ENCODE measurements at places on chromosomes 1 and 21. TPM values are rescaled to one million over a fixed set of nuclear protein-coding genes. Genes with fewer than 3 reads are reported as not detected.

PIK3R3 gene
- 27.0 TPM for total RNA-seq

IQGAP3 gene
- 10.5 TPM for total RNA-seq

MCOLN3 gene
- 3.2 TPM for total RNA-seq

FCAMR gene
- not detected for total RNA-seq

SRGAP2B gene
- total RNA-seq, result 8.9 TPM

RXRG gene
- total RNA-seq, result not detected

COL6A2 gene
- 0.58 TPM for total RNA-seq

OR2L8 gene
- total RNA-seq, result not detected

NEGR1 gene
- total RNA-seq, result not detected

PRAMEF12 gene
- not detected for total RNA-seq

BMP8B gene
- total RNA-seq, result 1.2 TPM

SCAF4 gene
- 49.3 TPM for total RNA-seq

CCDC28B gene
- 89.7 TPM for total RNA-seq

SLC45A1 gene
- total RNA-seq, result 0.29 TPM

RGSL1 gene
- total RNA-seq, result not detected

S100PBP gene
- total RNA-seq, result 56.5 TPM

SCP2 gene
- 79.7 TPM for total RNA-seq

ZZZ3 gene
- 32.8 TPM for total RNA-seq

FLG gene
- total RNA-seq, result not detected

RHOU gene
- 0.08 TPM for total RNA-seq

CD1D gene
- total RNA-seq, result 0.72 TPM

NUP210L gene
- not detected for total RNA-seq

NCAM2 gene
- 0.13 TPM for total RNA-seq

CD1E gene
- not detected for total RNA-seq

OPRD1 gene
- not detected for total RNA-seq

Measured in GM12878 (cell line).